SK-N-MC (cell line): ENCODE measurements at places on chromosomes 7 and 10.

DNA sequence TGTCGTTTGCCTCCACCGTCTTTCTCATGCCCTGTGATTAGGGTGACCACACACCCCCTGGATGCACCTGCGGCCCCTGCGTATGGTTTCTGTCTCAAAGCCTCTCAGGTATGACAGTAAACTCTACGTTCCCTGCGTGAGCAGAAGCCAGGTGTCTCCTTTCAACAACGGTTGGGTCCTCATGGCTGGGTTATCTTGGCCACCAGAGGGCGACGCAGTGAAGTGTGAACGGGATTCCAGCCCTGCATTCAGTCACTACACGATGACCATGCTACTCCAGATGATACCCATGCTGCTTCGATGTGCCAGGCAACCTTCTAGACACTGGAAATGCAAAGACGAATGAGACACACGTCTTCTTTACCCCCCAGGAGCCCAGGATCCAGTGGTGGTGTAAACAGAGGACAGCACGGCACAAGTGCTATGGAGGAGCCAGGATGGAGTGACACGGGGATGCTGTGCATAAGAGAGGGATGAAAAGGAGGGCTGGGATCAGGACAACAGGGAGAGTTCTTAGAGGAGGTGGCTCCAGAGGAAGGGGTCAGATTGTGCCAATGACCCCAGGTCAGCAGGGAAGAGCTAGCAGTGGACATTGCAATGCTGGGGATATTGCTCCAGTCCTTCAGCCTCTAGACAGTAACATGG lies 228.1 kb upstream of the PFKP start:
- no peak for DNase-seq

DNA sequence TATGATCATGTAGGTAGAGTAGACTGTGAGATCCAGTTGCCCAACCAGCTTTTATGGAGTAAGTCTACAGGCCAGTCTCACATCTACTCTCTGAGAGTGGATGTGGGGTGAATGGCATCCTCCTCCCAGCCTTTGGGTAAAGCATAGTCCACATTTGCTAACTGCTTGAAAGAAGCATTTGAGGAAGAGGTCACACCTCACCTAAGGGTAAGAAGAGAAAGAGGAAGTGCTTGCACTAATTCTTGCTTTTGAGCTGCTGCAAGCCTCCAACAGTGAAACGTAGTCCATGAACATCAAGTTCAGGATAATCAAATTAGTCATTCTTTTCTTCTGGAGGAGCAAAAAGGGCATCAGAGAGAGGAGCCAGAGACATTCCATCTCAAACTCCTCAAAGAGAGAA lies 93.9 kb upstream of the AGR3 start:
- no peak for DNase-seq

- no peak for DNase-seq
Measured at GRCh38 chr10:131667561-131667960, 233.2 kb upstream of the PPP2R2D start.

GRCh38 chr10:93274419-93274818 lies 200.7 kb downstream of the CYP26A1 start:
- DNase-seq, result no peak

GRCh38 chr7:53191191-53191695 lies 155.8 kb downstream of the POM121L12 start:
- no peak for DNase-seq

DNA sequence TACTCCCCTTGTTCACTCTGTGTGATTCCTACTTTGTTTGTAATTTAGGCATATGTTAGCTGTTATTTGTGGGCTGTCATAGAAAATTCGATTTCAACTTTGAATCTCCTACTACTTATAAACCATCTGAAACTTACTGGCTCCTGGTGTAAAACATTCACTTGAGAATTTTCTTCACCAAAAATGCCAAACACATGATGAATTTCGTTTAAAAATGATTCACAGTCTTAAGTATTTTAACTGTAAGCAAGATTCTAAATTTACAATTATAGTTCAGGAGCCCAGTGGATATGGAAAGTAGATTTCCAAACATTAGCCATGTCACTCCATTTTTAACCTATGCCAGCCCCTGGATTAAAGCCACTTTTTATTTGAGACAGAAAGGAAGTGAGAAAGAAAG lies 3.1 kb downstream of the CPED1 start:
- DNase-seq, result no peak
